CD4-positive, alpha-beta T cell treated with Interleukin-21 for 1 hour (primary cell): ENCODE measurements at places on chromosomes 5 and 9.

GRCh38 chr9:86633945-86634344 lies 279.7 kb upstream of the TUT7 start:
- DNase-seq: no peak

- DNase-seq: no peak
Observed at GRCh38 chr9:90774682-90775081, 26.9 kb upstream of the SYK start.

- DNase-seq: no peak
Observed at GRCh38 chr5:54415896-54416601, 39.5 kb upstream of the HSPB3 start.

DNA sequence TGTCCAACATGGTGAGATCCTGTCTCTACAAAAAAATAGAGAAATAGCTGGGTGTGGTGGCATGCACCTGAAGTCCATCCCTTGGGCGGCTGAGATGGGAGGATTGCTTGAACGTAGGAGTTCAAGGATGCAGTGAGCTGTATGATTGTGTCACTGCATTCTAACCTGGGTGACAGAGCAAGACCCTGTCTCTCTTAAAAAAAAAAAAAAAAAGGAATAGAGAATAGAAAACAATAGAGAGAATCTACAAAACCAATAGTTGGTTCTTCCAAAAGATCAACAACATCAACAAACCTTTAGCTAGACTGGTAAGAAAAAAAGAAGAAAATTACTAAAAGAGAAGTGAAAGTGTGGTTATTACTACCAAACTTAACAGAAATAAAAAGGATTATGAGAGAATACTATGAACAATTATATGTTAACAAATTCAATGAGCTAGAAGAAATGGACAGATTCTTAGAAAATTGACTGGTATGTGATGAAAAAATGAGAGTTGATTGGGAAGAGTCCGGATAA lies 8.1 kb upstream of the SLC38A9 start:
- no peak for DNase-seq

GRCh38 chr9:93819905-93820304 lies 135.2 kb downstream of the BARX1 start:
- no peak for DNase-seq

DNA sequence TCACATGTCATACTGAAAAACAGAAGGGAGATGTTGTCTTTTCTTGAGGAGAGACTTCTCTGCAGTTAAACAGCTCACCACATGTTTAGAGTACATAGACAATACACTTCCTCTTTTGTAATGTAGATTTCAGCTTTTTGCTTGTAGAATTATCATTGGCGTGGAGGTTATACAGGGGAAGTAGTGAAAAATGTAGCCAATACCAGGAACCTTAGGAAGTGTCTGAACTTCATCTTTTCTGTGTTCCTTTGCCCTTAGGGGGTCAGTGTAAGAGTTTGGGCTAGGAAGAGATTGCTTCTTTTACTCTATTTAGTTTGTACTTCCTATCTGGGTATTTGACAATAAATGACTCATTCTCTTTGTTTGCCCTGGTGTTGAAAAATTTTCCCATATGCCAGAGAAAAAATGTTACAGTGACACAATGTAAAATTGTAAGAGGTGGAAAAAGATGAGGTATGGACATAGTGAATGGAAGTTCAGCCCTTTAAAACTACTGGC lies 21.0 kb upstream of the CDKN2B start:
- no peak for DNase-seq

GRCh38 chr9:81195206-81195605 lies 494.1 kb downstream of the TLE1 start:
- no peak for DNase-seq

GRCh38 chr5:172641359-172642050 lies 442 bp downstream of the NEURL1B start:
- DNase-seq: no peak

- DNase-seq: no peak
Observed at GRCh38 chr9:37565661-37566618, 10.2 kb downstream of the FBXO10 start.

GRCh38 chr5:36535378-36535777 lies 71.0 kb upstream of the SLC1A3 start:
- DNase-seq: no peak

GRCh38 chr5:73786043-73786831 lies 160.2 kb downstream of the ARHGEF28 start:
- no peak for DNase-seq

DNA sequence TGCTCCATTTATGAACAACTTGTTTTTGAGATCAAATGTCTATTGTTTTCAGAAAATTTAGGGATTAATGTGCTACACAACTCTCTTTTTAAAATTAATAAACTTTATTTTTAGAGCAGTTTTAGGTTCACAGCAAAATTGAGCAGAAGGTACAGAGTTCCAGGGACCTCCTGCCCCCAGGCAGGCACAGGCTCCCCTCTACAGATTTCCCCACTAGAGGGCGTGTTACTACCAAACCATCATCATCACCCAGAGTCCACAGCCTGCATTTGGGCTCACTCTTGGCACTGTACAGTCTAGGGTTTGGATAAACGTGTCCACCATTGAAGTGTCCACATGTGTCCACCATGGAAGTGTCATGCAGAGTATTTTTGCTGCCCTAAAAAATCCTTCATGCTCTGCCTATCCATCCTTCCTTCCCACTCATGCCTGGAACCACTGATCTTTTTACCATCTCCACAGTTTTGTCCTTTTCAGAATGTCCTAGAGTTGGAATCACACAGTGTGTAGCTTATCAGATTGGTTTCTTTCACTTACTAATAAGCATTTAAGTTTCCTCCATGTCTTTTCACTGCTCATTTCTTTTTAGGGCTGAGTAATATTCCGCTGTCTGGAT lies 61.7 kb downstream of the MRPL36 start:
- DNase-seq: peak; percentile 52

DNA sequence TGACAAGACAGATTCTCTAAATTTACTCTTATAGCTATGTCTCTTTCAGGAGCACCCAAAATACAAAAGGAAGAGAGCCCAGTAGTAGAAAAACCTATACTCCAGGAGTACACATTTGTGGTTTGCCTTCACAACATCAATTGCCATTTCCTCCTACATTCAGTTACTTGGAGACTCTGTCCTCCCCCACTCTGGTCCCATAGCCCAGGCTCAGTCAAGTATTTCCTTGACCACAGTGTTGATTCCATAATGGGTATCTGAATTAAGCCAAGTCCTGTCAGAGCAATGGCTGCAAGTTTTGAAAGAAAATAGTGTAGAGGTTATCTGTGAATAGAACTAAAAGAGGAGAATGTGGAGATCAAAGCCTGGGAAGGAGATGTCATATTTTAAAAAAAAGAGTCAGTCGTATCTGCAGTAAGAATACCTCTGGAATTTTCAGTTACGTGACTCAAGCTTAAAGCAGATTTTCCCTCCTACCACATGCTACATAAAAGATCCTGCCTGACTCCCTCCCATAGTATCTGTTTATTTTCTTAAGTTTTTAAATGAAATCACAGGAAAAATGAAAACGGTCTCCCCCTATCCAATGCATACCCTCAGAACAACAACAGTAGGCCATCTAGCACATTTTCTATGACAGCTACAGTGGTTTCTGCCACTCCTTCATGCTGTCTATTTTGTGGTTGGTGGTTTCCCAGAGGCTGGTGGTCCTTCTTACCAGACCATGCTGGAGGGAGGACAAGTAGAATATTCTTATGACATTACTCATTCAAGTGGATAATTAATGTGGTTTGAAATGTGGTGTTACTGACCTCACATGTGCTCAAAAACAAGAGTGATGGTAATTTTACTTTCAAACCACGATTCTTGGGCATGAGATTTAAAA lies 249.7 kb upstream of the TMEM161B start:
- DNase-seq: no peak

DNA sequence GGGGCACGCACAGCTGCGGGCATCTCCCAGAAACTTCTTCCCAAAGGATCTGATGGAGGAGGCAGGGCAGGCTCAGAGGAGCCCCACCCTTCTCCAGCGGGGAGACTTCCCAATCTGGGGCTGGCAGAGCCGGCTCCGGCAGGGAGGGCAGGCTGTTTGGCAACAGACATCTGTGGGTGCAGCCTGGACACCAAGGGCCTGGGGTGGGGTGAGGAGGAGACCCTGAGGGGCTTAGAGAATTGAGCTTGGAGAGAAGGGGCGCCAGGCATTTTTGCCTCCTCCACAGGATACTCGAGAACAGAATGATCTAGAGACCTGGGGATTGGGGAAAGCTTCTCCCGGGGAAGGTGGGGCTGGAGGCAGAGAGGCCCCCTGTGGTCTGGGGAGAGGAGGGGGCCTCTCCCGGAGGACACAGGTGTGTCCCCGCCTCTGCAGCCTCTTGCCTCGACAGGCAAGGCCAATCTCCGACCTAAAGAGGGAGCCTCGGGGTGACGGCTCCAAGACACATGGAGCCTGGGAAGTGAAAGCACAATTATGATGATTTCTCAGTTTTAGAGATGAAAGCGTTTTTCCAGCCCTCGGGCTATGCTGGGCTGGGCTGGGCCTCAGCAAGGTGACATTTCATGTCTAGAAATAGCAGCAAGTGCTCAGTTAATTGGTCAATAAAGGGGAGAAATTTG lies 8.4 kb downstream of the LHX3 start:
- no peak for DNase-seq

- no peak for DNase-seq
Observed at GRCh38 chr5:60538426-60538825, 161.5 kb downstream of the DEPDC1B start.

DNA sequence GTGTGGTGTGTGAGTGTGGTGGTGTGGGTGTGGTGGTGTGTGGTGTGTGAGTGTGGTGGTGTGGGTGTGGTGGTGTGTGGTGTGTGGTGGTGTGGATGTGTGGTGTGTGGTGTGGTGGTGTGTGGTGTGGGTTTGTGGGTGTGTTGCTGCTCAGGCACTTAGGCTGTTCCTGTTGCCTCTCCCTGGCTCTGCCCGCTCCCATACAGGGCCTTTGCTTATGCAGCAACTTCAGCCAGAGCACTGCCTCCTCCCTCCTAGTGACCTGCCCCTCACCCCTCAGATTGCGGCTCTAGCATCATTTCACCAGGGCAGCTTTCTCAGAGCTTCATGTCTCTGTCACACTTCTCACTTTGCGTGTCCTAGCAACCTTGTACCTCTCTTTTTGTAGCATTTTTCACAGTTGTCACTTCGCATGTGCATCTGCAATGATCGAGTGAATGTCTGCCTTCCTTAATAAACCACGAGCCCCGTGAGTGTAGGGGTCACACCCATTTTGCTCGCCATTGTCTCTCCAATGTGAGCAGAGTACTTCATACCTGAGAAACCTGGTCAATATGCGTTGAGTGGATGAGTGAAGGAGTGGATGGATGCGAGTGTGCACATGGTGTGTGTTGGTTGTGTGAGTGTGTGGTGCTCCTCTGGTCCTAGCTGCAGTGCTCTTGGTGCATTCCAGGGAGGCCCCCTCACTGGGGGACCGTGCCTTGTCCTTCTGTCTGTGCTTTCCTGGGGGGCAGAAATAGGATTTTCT lies 167.9 kb upstream of the PANK3 start:
- no peak for DNase-seq

DNA sequence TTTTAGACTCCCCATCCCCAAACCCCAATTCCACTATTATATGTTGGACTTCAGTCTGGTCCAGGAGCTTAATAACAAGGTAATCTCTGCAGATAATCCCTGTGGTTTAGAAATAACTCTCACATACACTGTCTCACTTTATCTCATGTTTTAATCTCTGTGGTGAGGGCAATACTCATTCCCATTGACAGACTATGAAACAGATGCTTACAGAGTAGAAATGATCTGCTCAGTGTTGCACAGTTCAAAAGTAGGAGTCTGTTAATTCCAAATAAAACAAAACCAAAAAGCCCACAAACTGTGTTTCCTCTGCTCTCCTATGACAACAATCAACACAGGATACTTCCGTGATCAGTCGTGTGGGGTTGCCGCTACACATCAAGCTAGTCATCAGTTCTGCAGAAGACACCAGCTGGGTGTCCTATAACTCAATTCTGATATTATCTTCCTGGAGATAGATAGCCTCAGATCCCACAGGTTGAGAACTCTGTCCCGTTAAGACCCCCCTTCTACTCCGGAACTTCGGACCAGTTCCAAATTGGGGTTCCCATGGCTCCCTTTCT lies 26.3 kb upstream of the FANCC start:
- DNase-seq: no peak

DNA sequence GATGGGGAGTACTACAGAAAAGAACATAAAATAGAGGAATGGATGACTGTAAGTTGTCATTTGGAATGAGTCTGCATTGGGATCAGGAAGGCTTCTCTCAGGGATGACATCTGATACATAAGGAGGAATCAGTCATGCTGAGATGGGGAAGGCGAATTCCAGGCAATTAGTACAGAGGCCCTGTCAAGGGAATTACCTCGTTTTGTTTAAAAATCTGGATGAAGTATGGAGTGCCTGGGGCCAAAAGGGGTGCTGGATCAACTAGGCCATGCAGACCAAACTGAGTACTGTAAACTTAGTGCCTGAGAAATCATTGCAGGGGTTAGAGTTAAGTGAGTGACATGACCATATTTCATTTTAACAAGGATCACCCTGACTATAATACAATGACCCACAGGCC lies 30.5 kb downstream of the JAKMIP2 start:
- no peak for DNase-seq

DNA sequence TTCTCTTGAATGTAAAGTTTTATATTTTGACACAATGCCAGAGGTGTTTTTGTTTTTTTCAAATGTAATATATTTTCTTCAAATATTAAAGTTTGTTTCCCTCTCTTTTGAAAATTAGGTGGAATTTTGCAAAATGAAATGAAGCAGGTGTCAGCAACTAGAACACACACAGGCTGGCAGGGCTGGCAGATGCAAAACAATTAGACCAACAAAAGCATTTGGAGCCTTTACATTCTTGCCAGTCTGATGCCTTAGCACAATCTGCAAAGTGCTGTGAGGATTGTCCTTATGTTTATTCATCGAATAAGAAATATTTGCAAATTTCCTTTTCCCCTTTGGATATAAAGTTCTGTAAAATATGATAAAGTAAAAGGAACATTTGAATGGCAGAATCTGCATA lies 1063.9 kb downstream of the CDH9 start:
- DNase-seq: no peak

DNA sequence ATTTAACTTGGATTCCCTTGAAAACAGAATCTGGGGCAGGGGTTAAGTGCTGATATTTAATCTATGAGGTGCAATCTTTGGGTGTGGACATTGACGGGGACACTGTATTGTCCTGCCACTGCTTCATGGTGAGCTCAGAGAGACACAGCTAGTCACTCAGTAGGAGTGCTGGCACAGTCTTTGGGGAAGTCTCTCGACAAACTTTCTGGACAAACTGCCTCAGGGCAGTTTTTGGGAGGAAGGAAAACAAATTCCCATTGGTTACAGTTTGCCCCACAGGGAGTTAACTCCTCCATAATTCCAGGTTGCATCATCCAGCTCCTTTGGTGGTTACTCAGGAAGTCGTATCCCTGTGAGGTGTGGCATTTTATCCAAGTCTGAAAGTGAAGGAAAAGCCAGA lies 17.9 kb downstream of the HNRNPK start:
- DNase-seq: no peak

DNA sequence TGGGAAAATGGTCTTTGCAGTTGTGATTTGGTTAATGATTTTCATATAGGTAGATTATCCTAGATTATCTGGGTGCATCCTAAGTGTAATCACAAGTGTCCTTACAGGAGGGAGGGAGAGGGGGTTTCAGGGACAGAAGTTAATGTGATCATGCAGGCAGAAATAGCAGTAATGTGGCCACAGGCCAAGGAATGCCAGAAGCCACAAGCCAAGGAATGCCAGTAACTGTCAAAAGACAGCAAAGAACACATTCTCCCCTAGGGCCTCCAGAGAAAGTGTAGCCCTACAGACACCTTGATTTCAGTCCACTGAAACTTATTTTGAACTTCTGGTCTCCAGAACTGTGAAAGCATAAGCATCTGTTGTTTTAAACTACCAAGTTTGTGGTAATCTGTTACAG lies 2074.5 kb downstream of the MAT2B start:
- DNase-seq: no peak
